ENCODE measurements at places on chromosomes 13 and 19.

- no peak for DNase-seq
These were observed 45.1 kb upstream of the DOCK9 start for GRCh38 chr13:99022941-99023340.

GRCh38 chr19:50803633-50804419 is 13.6 kb downstream of the ACP4 start:
- DNase-seq: no peak

DNA sequence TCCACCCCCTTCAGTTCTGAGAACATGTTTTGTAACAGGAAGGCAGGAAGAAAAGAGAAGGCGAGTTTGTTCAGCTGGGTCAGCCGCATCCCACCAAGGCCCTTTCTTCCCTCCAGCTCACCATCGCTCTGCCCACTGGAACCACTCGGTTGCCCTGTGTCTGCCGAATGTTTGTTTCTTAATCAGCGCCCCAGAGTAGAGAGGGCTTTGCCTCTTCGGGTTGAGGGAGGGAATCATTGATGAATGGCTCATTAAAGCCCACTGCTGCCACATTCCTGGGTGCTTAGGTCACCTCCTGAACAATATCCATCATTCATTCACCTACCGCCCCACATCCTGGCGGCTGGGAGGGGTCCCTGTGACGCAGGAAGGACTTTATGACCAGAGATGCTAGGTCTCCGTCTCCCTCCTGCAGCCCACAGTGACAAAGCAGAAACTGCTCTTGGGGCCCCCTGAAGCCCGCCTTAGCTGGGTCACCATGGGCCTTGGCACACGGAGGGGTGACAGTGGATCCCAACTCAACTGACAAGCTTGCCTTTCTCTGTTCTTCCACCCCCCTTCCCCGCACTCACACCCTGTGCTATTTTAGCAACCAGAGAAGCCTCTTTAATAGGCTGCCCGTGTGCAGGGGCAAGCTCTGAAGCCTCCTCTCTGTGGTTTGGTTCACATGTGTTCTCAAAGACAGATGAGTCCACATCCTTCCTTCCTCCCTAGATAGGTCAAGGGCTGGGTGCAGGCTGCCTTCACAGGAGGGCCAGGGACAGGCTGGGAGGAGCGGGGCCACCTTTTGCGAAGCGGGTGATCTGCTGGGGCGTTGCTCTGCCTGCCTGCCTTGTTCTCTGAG is 46.2 kb downstream of the ACTN4 start:
- DNase-seq: peak; percentile 80

- DNase-seq: no peak
These were observed 26.5 kb downstream of the COMP start for GRCh38 chr19:18764591-18765051.

- DNase-seq: no peak
These were observed 706 bp downstream of the P2RY11 start for GRCh38 chr19:10112037-10112761.

DNA sequence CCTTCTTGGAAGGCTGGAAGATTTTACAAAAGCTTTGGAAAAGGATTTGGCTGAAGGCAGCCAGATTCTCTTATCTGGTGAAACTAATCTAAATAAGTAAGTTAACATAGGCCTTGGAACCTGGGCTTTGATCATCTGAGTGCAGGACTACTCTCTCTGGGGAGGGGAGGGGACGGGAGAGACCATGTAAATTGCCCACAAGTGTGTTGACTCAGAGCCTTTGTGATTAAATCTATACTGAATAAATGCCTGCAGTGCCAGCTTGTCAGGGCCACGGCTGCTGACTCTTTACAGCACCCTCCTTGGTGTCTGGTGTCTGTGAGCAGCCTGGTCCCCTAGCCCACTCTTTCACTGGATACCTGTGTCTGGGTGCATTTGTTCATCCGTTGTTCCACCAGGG is 251.4 kb downstream of the ITGBL1 start:
- DNase-seq: no peak

GRCh38 chr19:33523167-33523566 is 1.6 kb upstream of the PEPD start:
- no peak for DNase-seq

GRCh38 chr13:49638744-49639072 is 10.4 kb downstream of the ARL11 start:
- no peak for DNase-seq

- DNase-seq: no peak
These were observed 649 bp downstream of the UQCRFS1 start for GRCh38 chr19:29212356-29212647.

DNA sequence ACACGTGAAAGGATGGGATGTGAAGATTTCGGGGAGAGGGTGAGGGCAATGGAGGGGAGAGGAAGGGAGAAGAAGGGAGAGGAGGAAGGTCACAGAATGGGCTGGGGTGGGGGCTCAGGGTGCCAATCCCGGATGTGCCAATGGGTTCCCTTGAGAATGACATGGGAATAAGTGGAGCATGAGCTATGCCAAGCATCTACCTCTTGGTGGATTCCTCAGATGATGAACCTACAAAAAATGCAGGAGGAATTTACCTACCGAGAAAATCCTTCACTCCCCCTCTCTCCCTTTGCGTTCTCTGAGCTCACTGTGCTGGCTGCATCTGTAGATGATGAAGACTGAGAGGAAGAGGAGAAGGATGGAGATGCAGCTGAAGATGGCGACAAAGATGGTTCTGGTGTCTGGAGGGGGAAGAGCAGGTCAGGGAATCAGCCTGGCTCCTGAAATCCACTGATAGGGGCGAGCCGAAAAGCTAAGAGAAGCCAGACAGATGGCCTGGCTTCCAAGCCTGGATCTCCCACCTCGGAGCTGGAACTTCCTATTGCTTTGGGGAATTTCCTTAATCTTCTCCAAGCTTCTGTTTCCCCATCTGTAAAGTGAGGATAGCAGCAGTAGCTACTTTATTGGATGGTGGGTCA is 21.6 kb downstream of the VSTM1 start:
- no peak for DNase-seq

GRCh38 chr19:13214036-13214730 is 64.0 kb downstream of the IER2 start:
- no peak for DNase-seq

GRCh38 chr19:29446361-29446760 is 79.4 kb upstream of the VSTM2B start:
- DNase-seq: no peak

GRCh38 chr19:29712744-29713516 is 2.1 kb downstream of the C19orf12 start:
- no peak for DNase-seq

- no peak for DNase-seq
These were observed 3.1 kb downstream of the ADAMTS10 start for GRCh38 chr19:8607386-8607785.

- no peak for DNase-seq
These were observed at the start of gene ZNF729 for GRCh38 chr19:22286151-22286810. ZNF729 (plus strand) TSS chr19:22286441; CDS start chr19:22286526, 85 bp downstream.

DNA sequence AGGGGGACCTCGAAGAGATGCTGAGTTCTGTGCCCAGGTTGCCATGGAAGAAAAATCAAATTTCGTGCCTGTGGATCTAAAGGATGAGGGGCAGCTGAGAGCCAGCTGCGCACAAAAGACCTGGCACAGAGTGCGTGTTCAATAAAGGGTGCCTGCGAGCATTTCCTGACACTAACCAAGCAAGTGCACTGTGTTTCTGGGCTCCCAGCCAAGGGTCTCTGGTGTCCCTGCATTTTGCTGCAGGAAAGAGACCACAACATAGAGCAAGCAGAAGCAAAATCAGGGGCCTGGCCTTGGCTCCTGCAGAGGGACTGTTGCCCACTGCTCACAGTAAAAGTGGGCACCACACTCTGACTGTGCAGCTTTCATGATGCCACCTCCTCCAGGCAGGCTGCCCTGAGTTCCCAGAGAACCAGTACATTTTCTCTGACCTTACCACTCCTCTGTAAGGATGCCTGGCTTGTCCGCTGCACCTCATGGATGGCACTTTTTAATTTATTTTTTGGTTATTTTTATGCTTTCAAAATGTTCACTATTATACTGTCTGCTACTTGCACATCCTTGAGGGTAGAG is 70.8 kb upstream of the GPR12 start:
- DNase-seq: no peak

GRCh38 chr13:26377038-26377437 is 123.1 kb downstream of the CDK8 start:
- peak; percentile 8 for DNase-seq

DNA sequence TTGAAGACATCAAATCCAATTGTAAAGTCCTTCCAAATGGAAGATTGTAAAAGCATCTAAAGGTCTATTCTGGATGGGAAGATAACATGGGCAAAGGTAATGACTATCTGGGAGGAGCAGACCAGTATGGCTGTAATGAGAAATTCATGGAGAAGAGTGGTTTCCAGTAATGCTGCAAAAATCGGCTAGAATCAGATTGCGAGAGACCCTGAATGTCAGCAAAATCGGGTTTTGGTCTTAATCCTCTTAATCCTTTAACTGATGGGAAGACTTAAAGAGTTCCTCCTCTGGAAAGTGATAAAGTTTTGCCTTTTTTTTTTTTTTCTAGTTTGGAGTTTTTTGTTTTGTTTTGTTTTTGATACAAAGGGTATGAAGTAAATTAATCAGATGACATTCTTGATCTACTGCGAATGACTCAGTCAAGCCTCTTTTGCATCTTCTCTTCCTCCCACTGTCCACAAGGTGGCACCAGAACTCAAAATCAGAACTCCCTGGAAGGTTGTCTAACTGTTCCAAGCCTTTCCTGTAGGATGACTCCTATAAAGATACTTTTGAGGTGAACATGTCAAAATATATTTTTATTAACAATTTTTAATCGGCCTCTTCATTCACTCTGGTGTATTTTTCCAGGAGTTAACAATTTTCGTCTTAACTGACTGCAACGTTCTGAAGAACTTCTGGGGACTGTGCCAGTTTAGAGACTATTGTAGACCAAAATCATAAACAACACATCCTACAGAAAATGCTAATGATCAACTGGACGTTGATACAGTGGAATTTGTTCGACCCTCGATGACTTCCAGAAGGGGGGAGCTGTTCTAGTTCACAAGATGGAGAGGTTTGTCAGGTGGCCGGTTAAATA is 213.3 kb upstream of the MIR17HG start:
- DNase-seq: peak; percentile 64

- no peak for DNase-seq
These were observed 223.2 kb downstream of the FGF9 start for GRCh38 chr13:21894091-21894490.

GRCh38 chr19:32599258-32599657 is 18.3 kb downstream of the PDCD5 start:
- no peak for DNase-seq

DNA sequence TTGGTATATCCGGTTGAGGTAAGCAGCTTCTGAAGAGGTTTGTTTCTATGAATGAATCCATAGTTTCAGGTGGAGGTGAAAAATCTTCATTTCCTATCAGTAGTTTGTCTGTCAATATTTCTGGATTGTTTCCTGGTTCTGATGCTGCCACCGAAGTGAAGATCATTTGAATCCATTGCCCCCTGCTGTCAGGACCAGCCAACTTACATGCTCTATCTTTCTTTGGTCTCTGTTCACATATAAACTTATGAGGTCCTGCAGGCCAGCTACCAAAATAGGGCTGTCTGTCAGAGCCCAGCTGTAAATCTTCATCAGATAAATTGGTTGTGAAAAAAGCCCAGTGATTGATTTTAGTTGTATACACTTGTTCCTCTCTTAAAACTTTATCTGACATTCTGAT is 15.2 kb upstream of the N4BP2L1 start:
- DNase-seq: no peak

GRCh38 chr19:1065606-1066109 is 1.3 kb upstream of the ARHGAP45 start:
- no peak for DNase-seq

DNA sequence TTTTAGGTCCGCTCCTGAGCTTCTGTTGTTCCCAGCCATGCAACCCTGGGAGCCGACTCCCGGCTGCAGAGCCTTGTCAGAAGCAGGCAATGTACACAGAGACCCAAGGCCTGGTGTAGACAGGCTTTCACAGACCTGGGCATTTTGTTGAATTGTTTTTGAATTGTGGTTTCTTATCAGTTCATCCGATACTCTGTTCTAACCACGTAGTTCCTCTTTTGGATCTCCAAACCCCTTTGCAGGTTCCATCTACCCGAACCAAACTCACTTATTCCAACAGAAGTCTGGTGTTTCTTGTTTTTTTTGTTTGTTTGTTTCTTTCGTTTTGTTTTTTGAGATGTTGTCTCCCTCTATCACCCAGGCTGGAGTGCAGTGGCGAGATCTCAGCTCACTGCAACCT is 6.3 kb upstream of the NLRP2 start:
- no peak for DNase-seq

DNA sequence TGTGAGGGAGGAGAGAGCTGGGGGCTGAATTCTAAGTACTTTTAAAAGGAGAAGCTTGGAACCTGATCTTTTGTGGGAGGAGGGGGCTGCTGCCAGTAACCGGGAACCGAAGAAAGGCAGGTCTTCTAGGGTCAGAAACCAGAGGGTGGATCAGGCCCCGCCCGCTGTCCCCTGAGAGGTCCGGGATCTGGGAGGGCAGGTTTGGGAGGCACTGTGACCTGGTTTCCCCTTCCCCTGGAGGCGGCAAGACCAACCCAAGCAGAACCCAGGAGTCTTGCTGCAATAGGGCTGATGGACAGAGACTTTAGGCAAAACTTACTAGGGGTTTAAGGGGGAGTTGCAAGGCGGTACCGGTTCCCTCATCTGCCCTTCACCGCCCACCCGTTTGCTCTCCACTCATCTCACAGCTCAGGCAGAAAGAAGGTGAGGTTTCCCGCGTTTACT is 707 bp upstream of the KLK8 start:
- no peak for DNase-seq

DNA sequence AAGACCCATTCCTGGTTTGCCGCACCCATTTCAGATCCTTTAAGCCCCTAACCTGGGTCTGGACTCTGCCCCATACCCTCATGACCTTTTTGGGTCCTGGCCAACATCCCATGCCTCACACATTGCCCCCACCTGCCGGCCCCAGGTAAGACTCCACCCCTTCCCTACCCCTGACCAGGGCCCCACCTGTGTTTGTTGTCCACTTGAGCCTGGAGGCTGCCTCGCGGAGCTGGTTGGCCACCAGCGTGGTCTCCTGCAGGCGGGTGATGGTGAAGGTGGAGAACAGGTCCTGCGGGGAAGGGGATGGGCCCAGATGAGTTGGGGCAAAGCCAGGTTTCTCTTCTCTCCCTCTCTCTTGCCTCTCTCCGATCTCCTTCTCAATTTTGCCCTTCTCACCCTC is 19.5 kb downstream of the MAN2B1 start:
- DNase-seq: no peak

- DNase-seq: no peak
These were observed 365.9 kb downstream of the FGF14 start for GRCh38 chr13:102035969-102036368.

- no peak for DNase-seq
These were observed 18.5 kb downstream of the CYP2A6 start for GRCh38 chr19:40831502-40832430.

GRCh38 chr19:51226067-51226466 is 1.2 kb downstream of the CD33 start:
- DNase-seq: no peak
